ENCODE measurements at places on chromosomes 12 and 14.

DNA sequence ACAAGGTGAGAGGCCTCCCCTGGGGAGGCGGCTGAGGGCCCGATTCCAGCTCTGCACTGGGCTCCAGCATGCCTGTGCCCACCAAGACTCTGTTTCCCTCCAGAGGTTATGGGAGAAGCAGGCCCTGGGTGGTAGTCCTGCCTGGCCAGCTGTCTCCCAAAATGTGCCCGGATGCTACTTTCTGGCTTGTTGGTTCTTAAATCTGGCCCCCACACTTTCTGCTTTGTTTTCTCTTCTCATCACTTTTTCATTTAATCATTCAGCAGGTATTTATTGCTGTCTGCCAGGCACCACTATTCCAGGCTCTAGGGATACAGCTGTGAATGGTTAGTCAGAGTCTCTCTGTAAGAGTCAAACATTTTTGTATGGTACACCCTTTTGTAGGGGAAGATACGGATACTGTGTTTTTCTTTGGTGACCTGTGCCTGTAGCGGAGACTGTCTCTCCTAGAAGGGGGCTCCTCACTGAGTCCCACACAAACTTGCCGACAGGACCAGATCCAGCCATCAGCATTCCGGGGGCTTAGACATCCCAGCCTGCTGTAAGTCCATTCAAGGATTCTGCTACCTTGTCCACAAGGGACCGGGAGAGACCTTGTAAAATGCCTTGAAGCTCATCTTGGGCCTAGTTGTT lies 3.8 kb downstream of the DHRS2 start:
- DNase-seq = no peak

DNA sequence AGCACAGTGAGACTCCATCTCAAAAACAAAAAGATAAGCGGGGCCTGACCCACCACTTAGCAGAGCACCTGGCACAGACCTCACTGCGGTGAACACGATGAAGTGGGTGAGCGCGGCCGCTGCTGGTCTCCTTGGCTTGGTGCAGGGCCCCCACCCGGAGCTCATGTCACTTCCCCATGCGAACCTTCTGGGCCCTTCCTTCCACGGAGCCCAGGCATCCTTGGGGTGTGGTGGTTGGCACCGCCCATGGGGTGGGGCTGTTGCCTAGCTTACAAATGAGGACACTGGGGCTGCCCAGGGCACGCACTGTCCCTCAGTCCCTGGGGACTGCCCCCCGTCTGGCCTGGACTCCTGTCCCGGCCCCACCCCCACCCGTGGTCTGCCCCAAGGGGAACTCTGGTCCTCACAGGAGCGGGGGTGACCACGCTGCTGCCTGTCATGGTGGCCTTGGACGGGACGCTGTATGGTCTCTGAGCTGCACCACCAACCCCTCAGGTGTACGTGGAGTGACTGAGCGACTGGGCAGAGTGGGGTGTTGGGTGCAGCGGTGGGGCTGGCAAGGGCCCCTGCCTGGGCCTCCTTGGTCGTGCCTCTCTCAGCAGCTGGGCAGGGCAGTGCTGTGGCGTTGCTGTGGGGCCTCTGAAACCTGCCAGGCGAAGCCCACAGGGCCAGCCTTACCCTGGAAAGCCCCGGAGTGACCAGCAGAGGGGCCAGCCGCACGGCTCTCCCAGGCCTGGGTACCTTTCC lies 15.3 kb downstream of the FBRSL1 start:
- DNase-seq = no peak

DNA sequence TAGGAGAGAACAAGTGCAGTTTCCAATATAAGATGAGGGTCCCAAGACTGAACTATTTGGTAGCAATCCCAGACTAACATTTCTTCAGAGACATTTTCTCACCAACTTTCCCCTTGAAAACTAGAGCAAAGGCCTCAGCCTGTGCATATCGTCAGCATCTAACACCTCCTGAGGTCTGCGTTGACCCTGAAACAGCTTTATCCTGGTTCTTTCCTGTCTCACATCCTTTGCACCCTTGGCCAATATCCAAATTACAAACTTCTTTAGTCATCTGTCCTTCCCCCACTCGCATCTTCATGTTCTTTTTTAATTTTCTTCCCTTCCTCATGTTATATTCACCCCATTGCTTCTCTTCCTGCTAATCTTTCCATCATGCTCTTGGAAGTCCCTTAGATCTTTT lies 83.0 kb downstream of the FAR2 start:
- DNase-seq = no peak

- DNase-seq = no peak
Measured at GRCh38 chr12:122545855-122546254, 18.8 kb downstream of the KNTC1 start.

DNA sequence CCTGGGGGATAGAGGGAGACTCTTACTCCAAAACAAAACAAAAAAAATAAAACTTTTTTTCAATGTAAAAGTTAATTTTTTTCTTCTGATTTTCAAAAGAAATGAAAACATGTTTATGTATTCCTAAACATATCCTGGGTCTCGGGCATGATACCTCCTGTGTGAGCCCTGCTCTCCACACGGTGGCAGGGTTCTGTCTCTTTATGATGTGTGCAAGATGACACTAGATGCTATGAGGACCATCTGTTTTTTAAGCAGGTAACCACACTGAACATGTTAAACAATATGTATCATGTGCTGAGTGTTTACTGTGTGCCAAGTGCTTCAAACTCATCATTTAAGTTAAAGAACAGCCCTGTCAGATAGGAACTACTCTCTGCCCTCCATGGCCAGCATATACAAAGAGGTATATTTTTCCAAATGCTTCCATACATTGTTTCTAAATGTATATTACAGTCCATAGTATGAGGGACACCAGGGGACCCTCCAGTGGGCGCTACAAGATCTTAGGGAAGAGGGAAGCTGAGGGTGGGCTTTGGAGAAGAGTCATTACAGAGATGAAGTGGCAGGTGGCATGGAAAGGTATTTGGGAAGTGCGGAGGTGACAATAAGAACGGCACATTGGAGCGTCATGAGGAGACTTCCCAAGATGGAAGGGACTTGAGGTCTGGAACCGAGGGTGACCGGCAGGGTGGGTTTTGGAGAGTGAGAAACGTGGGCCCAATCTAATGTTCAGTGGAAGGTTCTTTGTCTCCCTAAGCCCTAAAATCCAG lies 28.5 kb downstream of the FOS start:
- DNase-seq = no peak

- no peak for DNase-seq
Measured at GRCh38 chr12:45478931-45479330, 250.6 kb upstream of the ARID2 start.

All from tibial nerve (tissue), 4 donors.